HuH-7.5 (cell line): ENCODE measurements at places on chromosomes 3 and 15.

- DNase-seq = no peak
These were observed 93.2 kb upstream of the ARHGEF3 start for GRCh38 chr3:56894881-56895431.

- DNase-seq = no peak
These were observed 417.7 kb downstream of the LPP start for GRCh38 chr3:188571531-188572095.

GRCh38 chr3:111967068-111967467 lies 11.8 kb upstream of the ABHD10 start:
- no peak for DNase-seq

DNA sequence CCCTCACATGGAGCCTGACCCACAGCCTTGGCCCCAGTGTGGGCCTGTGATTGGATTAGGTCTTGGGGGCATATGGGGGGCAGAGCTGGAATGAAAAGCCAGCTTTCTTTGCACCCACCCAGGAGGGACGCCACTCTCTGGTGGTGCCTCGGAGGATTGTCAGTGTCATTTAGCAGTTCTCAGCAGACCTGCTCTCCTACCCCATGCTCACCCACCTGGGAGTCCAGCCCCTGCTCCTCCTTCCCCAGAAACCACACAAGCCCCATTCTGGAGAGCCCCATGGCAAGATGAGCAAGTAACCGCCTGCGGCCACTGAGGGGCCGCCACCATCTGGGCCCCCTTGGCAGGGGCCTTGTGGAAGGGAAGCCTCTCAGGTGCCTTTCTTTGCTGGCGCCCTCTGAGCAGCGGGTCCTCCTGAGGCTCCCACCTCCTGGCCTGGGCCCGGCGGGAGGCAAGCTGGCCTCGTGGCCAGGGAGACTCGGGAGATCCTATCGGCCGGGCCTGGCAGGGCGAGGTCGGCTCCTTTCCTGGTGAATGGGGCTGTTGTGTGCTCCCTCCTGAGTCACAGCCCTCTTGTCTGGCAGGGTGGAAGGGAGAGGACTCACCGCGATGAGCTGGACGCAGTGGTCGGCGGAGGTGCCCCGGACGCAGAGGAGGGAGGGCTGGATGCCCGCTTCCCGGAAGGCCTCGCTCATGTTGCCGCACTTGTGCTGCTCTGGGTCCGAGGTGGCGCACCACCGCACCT lies 2.3 kb downstream of the MELTF start:
- DNase-seq = peak; percentile 17

DNA sequence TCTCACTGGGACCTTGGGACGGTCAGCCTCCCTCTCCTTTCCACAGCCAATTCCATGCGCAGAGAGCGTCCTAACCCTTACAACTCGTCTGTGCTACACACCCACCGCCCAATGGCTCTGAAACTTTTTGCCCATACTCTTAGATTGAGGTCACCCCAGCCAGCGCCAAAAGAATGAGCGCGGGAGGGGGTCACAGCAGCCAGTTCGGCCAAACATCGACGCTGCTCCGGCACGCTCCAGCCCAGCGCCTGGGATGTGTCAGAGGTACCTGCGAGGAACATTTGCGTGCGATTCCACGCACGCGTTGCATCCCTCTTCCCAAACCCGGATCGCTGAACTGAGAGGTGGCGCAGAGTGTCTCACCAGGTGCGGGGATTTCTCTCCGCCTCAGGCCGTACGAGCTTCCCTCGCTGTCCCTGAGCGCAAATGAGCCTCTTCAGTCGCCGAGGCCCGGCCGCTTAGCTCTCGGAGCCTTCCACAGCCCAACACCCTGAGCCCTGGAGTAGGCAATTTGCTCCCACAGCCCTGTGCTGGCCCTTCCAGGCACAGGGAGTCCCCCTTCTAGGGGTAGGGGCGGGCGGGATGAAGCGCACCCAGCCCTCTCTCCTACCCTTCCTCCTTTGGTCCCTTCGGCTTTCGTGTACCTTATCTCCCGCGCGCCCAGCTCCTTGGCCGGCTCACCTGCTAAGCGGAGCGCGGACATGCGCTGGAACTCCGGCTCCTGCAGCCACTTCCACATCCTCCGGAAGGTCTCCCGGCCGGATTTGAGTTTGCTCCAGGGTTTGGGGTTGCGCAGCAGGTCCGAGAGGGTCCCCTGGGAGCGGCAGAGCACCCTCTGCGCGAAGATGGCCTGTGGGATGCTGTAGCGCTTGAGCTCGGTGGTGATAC lies 1.8 kb downstream of the ONECUT1 start:
- no peak for DNase-seq

GRCh38 chr3:48739955-48740823 lies 23.2 kb upstream of the IP6K2 start:
- DNase-seq = peak; percentile 95

DNA sequence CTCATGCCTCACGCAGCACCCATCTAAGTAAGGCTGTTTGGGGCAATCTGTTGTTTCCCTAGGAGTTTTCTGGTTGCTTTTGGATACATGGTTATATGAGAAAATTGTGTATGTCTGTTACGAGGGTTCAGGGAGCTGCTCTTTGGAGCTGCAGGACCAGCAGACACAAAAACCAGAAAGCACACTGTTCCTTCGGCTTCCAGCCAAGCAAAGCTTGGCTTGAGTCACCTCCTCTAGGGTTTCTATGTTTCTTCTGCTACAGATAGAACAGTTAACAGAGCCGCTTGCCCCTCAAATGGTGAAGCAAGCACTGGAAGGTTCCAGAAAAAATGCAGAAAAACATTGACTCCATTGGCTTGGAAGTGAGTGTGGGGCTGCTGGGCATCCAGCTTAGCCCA lies 49.2 kb upstream of the CTDSPL start:
- DNase-seq = no peak

DNA sequence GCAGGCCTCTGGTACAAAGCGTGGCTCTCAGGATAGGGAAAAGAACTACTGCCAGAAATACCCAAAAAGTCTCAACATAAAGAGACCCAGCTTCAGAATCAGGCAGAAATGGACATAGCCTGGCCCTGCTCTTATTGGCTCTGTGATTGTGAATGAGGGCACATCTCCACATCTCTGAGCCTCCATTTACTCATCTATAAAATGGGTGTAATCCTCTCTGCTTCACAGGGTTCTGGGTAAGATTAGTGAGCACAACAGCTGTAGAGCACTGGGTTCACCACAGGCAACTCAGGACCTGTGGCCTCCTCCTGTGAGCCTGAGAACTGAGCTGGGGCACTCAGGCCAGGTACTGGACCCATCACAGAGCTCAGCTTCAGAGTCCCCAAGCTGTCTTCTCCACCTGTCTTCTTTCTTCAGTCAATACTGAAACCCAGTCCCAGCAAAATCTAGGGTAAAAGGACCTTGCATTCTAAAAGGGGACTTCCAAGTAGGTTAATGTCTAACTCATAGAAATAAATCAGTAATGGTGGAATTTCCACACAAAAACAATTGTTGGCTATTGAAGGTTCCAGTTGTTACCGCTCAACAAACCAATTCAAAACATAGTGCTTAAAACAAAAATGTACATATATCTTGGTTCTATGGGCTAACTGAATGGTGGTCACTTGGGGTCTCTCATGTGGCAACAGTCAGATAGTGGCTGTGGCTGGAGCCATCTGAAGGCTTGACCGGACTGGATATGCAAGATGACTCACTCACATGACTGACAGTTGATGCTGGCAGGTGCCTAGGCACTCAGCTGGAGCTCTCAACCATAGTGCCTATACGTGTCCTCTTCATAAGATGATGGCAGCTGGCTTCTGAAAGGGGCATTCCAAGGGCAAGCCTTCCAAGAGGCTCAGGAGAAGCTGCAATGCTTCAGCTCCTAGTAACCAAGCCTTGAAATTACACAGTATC lies 47.3 kb downstream of the TRIM42 start:
- no peak for DNase-seq

- DNase-seq = no peak
These were observed 465.1 kb downstream of the MAGI1 start for GRCh38 chr3:65573548-65574116.

DNA sequence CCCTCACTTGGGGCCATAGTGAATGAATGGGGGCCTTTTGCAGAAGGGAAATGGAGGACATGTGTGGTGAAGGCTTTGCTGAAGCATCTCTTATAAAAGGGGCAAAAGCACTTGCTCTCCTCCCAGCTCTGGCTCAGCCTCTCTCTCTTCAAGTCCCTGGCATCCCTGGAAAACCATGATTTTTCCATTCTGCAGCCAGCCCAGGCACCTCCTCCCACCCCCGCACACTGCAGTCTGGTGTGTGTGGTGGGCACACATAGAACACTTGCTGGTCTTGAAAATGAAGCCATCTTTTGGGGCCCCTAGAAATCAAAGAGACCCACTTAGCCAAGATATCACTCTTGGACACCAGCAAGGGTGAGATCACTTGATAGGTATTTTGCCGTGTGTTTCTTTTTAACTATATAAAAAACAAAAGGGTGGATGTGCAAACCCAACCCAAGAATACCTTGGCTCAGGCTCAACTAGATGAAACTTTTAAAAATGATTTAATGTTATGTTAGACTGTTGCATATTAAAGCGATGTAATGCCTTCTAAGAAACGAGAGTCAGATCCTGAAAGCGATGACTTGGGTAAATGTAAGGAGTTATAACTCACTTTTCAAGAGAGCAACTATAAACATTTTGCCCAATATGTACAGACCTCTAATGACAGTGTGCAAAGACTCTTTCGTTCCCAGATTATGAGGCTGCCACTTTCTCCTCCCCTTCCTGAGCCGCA lies 16.4 kb upstream of the ALDH1A3 start:
- no peak for DNase-seq

- no peak for DNase-seq
These were observed 267.3 kb downstream of the RORA start for GRCh38 chr15:60961541-60962485.

DNA sequence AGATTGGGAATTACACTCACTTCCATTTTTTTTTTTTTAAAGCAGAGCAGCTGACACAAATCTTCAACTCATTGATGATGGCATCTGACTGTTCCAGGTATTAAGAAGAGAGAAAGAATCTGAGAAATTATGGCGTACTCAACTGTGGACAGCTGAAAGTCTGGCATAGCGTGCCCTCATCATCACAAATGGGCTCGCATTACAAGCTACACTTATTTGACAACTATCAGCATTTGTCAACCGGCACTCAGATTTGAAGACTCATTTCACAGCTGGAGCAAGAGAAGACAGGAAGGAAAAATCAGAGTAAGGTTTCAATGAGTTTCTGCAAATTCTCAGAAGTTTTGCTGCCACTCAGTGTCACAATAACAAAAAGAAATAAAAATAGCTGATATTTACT lies 235.9 kb downstream of the ATP8B4 start:
- no peak for DNase-seq

DNA sequence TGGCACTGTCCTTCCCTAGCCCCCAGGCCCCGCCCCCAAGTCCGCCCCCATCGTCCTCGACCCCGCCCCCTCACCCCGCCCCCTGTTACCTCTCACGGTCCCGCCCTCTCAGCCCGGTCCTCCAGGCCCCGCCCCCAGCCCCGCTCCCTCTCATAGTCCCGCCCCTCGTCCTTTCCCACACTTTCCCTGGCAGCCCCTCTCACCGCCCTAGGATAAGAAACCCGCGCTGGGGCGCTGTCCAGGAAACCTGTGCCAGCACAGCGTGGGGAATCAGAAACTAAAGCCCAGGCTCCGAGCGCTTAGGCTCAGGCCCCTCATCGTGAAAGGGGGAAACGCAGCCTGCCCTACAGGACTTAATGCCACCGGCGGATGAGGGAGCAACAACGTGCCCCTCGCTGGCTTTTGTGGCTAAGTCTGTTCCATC lies 20.9 kb downstream of the TRPM1 start:
- DNase-seq = no peak

DNA sequence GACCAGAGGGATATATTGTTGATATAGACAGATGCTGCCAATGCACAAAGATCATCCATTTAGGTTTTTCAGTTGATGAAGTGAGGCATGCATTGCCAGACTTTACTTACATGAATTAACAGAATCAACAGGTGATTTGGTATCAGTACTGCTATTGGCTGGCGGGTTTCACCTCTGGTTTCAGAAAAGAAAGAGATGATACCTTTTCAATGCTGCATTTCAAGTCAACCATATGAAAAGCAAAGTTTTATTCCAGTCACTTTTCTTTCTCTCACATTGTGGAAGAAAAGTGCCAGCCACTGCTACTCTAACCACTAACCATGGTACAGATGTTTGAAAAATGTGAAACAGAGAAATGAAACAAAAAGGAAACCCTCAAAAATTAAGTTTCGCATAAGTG lies 289.1 kb downstream of the TIGIT start:
- DNase-seq = no peak

- no peak for DNase-seq
These were observed 521.5 kb upstream of the PPP2R3A start for GRCh38 chr3:135444058-135444457.

DNA sequence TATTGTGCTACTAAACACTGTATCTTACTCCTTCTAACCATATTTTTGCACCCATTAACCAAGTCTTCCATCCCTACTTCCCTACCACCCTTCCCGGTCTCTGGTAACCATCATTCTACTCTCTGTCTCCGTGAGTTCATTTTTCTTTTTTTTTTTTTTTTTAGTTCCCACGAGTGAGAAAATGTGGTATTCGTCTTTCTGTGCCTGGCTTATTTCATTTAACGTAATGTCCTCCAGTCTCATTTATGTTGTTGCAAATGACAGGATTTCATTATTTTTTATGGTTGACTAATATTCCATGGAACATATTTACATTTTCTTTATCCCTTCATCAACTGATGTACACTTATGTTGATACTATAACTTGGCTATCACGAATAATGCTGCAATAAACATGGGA lies 31.7 kb downstream of the TJP1 start:
- DNase-seq = no peak

GRCh38 chr3:172061724-172062184 lies 22.4 kb downstream of the FNDC3B start:
- DNase-seq = no peak

DNA sequence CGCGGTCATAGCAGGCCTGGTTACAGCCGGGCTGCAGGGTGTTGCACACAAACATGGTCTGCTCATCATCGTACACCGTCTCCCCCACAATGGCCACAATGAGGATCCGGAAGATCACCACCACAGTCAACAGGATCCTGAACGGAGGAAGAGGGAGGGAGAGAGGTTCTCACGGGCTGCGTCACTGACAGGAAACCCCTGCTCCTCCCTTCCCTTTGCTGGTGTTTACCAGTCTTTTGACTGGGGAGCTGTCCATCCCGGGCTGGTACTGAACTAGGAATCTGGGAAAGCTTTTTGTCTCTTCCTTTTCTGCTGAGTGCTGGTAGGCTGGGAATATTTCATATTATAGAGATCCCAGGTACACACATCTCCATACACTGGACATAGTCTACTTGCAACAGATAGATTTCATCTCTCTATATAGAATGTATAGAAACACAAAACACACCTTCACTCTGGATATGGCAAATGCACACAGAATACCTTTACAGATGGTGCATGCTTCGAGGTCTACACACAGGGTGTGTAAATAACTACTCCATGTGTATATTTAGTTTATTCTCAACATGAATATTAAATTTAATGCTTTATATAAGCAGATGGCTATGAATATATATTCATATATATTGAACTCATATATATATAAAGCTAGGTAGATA lies 1.4 kb downstream of the GJD2 start:
- DNase-seq = peak; percentile 36

DNA sequence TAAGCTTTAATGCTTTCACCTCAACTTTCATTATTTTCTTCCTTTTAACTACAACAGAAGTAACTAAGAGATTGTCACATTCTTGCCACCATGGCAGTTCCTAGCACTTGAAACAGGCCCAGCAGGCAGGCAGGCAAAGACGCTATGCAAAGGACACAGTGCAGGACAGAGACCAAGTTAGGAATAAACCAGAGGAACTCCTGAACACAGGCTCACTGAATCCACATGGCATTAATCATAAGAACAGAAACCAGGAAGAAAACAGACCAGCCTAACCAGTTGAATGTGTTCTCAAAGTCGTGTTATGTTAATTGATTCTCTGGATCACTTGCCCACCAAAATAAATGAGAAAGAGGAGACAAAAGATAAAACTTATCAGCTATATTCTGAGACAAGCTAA lies 397.6 kb downstream of the TBL1XR1 start:
- DNase-seq = no peak
